Stimulated activated CD8-positive, alpha-beta memory T cell treated with anti-CD3 and anti-CD28 coated beads, Interleukin-7, amount 100 ng/mL, for 1 hour (primary cell): ENCODE measurements at places on chromosomes 4 and X.

GRCh38 chrX:135408794-135409193 lies 12.9 kb upstream of the SMIM10L2A start:
- no peak for DNase-seq

GRCh38 chr4:27764526-27764837 lies 903.8 kb downstream of the STIM2 start:
- no peak for DNase-seq

DNA sequence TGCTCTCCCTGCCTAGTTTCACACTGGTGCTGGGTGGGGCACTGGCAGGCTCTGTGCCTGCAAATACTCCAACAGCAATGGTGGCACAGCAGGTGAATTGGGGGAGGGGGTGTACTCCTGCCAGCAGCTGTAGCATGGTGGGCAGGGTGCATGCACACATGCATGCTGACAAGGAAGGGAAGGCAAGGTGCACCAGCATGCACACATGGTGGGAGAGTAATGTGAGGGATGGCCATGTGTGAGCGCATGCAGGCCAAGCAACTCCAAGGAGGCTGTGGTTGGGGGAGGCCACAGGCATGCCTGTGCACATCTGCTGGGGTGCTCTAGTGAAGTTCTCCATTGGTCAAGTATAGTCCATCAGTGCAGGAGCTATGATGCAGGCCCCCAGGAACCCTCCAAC lies 54.5 kb upstream of the INPP4B start:
- DNase-seq = no peak

GRCh38 chr4:151013491-151013890 lies 1.6 kb downstream of the LRBA start:
- no peak for DNase-seq

GRCh38 chr4:126755506-126755905 lies 877.3 kb upstream of the INTU start:
- no peak for DNase-seq

DNA sequence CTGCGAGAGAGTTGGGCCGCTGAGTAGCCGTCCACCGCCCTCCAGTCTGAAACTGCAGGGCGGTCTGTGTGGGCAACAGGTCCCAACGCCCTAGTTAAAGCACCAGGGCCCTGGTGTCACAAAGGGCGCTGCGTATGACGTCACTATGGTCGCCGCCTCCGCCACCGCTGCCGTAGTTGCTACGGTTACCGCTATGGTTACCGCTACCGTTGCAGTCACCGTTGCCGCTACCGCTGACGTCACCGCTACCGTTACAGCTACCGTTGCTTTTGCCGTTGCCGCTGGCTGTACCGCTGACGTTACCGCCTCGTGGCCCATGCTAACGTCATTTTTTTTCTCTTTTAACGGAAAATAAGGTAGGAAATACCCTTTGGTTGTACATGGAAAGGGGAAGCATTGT lies at the start of gene PPP1R2C:
Gene PPP1R2C, minus strand, starts transcription at position 68 of the 400 bp plus-strand sequence. CDS start 84 bp downstream, outside the sequence.
- no peak for DNase-seq

GRCh38 chr4:39446842-39447573 lies 11.7 kb downstream of the RPL9 start:
- DNase-seq = no peak

DNA sequence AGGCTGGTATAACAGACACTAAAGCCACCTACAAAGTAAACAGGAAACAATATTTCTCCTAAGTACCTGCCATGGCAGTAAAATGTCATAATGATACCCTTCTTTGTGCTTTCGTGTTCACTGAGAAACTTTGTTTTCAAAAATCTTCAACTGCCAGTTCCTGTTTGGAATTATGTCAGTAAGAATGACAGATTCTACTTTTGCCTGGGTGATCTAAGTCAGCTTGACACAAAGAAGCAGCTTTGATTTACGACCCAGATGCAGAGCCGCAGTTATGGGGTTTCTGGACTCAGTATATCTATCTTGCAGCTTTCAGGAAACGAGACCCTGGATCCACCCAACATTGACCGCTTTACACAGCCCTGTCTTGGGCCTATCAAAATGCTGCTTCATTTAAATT lies 71.2 kb downstream of the SNX25 start:
- no peak for DNase-seq

GRCh38 chr4:184960505-184960971 lies 57.8 kb upstream of the HELT start:
- no peak for DNase-seq

DNA sequence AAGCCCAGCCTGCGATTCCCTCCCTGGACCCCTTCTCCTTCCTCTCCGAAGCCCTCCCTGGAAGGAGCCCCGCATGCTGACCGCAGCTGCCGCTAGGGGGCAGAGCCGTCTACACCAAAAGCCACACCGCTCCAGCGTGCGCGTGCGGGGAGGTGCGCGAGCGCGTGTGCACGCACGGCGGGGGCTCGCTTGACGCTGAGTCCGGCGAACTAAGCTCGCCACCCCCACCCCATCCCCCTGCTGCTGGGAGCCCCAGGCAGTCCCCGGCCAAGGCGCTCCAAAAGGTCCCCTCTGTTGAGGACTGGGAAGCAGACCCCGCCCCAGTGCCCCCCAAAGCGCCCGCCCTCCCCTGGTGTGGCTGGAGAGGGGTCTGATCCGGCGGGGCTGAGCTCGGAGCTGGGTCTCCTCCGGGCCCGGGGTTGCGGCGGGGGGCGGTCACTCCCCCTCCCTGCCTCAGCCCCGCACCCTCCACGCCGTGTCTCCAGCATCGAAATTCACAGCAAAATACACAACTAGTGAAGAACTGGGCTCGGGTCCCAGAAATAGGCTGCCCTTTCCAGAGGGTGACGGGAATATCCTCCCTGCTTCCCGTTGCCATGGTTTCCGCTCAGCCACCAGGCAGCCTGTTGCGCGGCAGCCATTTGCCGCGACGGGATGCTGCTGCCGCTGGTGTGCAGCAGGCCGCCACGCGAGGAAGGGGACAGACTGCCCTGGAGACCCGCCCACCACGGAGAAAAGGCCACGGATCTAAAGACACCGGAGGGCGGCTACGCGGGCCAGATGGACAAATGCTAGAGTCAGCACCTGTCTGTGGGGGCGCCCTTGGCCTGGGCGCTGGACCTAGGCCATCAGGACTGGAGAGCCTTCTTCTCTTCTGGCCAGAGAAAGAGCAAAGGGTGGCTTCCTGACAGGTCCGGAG lies 11.2 kb upstream of the CCNQ start:
- DNase-seq = peak; percentile 64

DNA sequence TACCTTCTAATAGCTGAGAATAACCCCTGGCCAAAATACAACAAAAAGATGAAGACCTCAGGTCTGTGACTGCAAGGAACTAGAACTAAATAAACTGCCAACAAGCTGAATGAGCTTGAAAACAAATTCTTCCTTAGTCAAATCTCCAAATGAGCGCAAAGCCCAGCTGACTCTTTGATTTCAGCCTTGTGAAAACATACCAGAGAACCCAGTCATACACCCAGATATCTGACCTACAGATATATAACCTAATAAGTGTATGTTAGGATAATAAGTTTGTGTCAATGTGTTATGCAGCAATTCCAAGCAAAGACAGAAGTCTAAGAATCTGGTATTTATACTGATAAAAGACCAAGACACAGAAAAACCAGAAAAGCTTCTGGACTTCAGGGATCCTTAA lies 38.0 kb upstream of the ADGRL3 start:
- DNase-seq = no peak

GRCh38 chr4:105455998-105456397 lies 17.9 kb downstream of the PPA2 start:
- no peak for DNase-seq

DNA sequence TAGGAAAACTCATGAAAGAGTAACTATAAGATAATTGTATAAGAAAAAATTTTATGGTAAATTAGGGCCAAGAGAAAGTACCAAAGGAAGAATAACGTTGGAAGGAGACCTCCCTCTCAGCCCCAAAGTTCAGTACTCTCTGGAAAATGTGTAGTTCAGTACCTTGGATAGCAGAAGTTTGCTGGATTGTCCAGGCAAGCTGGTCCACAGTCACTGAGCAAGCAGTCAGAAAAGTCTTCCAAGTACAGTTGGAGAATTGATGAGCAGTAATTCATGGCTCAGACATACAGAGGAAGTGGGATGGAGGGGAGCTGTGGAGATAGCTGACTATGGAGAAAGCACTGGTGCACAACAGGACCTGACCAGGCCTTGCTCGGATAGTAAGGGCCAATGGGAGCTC lies 598.2 kb upstream of the NDST4 start:
- DNase-seq = no peak

DNA sequence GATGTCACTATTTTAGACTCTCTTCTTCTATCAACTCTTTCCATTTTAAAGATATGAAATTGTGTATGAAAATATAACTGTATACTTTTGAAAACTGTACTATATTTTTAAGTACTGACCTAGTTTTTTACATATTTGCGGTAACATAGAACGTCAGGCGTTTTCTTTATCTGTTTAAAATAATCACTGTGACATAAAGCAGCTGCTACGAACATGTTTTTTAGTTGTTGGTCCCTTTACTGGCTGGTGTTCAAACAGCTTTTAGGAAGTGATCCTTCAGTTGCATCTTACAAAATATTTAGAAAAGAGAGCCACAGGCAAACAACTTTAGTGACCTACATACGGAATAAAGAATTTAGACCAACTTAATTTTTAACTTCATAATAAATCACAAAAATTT lies 73.1 kb downstream of the METTL14 start:
- no peak for DNase-seq

GRCh38 chr4:2592572-2592971 lies 56.1 kb downstream of the FAM193A start:
- no peak for DNase-seq

DNA sequence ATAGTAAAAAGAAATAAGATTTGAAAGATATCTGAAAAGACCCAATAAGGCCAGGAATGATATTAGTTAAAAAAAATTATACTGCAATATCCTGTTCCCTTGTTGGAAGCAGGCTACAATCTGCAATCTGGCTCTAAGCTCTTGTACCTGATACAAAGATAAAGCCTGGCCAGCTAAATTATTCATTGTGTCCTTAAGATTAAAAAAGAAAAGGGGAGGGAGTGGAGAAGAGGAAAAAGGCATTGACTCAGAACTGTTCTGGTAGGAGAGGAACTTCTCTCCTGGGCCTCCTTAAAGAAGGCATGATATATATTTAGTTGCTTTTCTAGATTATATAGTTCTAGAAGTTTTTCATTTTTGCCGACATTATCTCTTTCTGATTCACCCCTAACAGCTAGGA lies 46.7 kb downstream of the IRF2 start:
- no peak for DNase-seq

GRCh38 chr4:70722199-70722791 lies 531 bp downstream of the RUFY3 start:
- DNase-seq = no peak

DNA sequence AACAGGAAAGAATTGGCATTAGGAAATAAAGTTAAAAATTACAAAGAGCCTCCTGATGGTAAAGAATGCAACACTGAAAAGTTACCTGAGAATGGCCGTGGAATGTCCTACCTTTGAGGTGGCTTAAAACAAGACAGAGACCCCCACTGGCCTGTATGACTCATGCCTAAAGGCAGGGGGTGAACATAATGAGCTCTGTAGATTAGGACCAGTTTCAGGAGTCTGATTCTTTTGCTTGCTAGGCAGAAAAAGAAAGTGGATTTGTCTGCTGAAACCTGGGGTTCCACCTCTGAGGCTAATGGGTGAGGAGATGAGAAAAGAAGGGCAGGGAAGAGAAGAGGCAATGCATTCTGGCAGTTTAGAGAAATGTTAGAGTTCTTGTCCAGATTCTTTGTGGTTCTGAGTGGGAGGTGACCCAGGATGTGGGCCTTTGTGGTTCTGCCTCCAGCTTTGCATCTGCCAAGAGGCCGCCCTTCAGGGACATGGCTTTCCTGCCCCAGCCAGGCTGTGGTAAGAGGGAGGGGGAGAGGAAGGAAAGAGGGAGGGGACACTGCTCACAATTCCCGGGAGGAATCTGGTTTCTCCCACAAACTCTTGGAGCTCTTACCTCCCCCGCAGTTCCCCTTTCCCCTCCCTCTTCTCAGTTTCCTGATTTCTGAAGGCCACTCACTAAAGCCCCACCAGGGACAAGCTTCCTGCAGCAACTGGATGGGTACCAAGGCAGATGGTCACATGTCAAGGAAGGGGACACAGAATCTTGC lies 109.6 kb downstream of the EFNB1 start:
- DNase-seq = no peak

GRCh38 chrX:114582698-114583395 lies 1.0 kb upstream of the HTR2C start:
- no peak for DNase-seq

DNA sequence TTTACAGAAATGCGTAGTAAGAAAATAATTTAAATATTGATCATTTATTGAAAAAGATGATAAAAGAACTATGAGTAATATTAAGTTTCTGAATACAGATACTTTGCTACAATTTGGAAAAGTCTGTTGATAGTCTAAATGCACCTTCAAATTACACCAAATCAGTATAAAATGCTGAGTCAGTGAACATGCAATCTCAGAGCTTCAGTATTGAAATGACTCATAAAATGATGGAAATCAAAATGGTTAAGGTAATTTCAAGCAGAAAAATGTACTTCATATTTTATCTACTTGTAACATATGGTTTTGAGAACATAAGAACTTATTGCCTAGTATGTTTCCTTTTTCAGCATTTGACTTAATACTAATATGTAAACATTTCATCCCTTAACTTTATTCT lies 448.2 kb downstream of the PCDH10 start:
- no peak for DNase-seq

DNA sequence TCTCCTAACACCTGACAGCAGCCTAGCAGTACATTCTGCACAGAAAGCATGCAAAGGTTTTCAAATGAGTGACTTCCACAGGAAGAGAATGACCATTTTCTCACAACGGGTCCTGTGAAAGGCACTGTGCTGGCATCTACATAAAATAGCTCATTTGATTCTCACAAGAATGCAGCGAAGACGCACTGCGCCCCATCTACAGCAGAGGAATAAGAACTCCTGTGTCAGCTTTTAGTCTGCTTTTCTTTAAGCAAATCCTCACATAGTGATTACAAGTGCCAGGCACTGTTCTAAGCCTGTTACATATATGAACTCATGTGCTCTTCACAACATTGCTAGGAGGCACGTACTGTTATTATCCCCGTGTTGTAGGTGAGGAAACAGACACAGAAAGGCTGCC lies 62.5 kb downstream of the AFAP1 start:
- no peak for DNase-seq

DNA sequence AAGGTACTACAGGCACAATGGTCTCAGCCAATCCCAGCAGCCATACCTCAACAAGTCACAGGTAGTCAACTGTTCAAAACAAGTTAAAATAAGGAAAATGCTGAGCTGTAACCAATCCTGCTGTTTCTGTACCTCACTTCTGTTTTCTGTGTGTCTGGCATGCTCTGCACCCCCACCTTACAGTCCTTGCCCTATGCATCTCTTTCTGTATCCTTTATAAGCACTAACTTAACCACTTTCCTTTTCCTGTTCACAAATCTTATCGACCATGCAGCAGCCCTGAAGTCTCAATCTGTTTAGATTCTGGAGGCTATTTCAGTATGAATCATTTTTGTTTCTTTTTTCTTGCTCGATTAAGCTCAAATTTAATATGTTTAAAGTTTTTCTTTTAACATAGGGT lies 12.5 kb upstream of the FAM13A start:
- no peak for DNase-seq

GRCh38 chr4:99998062-99998867 lies 48.2 kb upstream of the H2AZ1 start:
- DNase-seq = no peak
